ENCODE measurements at places on chromosomes 7 and 10.

GRCh38 chr7:108132551-108133265 is 2.5 kb upstream of the LAMB4 start:
- no peak for DNase-seq

DNA sequence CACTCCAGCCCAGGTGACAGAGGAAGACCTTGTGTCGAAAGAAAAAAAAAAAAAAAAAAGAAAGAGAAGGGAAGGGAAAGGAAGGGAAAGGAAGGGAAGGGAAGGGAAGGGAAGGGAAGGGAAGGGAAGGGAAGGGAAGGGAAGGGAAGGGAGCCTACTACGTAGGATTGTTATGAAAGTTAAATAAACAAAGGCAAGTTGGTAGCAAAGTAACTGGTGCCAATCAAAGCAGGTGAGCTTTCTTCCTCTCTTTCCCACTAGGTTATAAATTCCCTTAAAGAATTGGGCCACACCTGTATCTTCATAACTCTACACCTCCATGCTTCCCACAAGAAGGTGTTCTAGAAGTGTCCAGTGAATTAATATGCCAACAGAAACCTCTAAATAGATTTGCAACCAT is 96.3 kb upstream of the AFAP1L2 start:
- DNase-seq = no peak

- peak; percentile 42 for DNase-seq
These were observed 81.9 kb upstream of the CALN1 start for GRCh38 chr7:72493850-72494661.

- no peak for DNase-seq
These were observed 172.8 kb upstream of the AKR1E2 start for GRCh38 chr10:4653160-4653559.

DNA sequence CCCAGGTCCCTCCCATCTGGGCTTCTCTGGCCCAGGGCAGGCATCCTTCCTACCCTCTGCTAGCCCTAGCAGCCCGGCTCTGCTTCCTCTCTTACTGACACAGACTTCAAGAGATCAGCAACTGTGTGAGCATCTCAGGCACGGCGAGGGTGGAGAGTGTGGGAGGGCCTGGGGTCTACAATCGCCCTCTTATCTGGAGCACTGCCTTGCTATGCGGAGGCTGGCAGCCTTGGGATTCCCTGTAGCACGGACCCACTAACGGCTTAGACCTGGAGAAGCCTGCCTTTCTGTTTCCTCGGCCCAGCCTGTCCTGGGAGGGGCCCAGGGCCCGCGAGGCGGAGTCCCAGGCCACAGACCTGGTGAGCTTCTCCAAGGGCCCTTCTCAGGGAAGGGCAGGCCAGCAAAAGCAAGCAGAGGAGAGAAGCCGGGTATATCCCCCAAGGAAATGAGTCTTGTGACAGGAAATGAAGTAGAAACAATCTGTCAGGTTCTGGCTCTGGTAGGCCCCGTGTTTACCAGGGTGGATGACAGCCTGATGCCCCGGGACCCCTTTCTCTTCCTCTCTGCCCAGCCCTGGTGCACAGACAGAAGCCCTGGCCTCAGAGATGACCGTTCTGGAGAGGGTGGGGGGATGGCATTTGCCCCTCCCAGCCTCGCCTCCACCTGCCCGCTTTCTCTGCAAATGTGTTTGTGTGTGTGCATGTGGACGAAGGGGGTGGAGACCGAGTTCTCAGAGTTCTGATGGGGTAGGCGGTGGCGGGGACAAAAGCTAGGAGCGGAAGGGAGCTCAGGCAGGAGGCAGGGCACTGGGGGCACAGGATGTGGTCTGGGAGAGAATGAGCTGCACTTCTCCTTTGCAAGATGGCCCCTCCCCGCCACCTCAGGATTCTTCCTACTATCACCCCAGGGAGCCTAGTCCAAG is 2.5 kb downstream of the LRCH4 start:
- no peak for DNase-seq

GRCh38 chr10:122551450-122551849 is 9.1 kb upstream of the DMBT1 start:
- DNase-seq = no peak

DNA sequence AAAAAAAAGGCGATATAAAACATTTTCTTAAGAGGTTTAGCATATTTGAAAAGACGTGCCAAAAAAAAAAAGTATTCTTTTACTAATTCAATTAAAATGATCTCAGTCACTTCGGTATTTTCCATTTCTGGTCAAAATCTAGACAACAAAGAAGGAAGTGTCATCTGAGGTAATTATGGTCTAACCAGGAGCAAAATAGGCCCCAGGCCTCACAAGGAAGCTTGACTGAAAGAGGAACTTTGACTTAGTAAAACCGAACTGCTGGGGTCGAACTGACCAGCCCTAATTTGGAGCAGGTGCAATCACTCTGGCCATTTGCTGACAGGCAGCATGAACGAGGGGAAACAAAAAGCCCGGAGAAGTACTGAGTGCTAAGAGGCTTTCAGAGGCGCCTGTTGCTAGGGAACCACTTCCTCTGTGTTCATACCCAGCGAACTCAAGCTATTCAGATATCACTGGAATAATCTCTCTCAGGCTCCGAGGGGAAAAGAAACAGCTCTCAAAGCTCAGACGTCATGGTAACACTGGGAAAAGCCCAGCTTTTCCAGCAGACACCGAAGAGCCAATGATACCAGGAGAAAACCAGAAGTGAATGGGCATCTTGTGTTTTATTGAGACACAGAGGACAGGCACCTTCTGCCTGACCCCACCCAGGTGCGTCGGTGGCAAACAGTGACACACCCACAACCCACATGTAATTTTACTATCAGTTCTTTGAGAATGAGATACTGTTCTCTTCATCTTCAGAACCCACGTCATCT is 126.5 kb downstream of the FAM107B start:
- DNase-seq = peak; percentile 48

DNA sequence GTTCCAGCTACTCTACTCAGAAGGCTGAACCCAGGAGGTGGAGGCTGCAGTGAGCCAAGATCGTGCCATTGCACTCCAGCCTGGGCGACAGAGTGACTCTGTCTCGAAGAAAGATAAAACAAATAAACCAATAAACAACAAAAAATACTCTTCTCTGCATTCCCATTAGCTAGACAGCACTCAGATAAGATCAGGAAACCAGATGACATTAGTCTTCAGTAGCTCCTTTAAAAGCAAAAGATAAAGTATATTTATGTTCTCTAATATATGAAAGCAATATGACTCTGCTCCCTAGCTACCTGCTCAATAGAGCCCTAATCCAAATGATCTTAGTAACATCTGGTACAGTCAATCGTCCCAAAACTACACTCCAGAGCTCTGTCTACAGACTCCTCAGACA is 212.9 kb downstream of the ELMO1 start:
- no peak for DNase-seq

DNA sequence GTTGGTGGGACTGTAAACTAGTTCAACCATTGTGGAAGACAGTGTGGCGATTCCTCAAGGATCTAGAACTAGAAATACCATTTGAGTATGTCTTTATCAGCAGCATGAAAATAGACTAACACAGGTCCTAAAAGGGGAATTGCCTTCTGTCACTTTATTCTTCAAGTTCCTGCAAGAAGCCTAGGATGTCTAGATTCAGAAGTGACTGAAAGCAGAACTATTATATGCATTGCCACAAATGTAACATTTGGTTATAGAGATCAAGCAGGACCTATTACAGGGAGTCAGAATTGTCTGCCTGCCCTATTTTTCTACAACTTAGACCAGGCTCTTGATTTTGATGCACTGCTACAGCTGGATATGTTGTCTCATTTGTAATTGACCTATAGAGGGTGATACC is 364.7 kb downstream of the SORCS1 start:
- no peak for DNase-seq

DNA sequence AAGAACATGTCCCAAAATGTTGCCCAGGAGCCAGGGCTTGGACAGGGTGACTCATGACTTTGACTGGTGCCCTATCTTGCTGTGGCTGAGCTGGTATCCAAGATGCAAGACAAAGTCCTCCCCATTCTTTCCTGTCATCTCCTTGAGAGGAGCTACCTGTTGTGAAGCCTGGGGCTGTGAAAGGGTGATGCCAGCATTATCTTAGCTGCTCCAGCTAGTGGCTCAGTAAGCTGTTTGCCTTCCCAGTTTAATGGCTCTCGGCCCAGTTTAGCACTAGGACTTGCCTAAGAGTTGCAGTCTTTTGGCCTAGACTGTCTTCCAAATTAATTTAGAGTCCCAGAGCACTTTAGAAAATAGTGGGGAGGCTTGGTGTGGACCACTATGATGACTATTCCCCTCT is 424.3 kb upstream of the NRG3 start:
- DNase-seq = no peak
